Mesenteric fat pad (tissue), 1 donor: ENCODE measurements at places on chromosomes 5 and 9.

DNA sequence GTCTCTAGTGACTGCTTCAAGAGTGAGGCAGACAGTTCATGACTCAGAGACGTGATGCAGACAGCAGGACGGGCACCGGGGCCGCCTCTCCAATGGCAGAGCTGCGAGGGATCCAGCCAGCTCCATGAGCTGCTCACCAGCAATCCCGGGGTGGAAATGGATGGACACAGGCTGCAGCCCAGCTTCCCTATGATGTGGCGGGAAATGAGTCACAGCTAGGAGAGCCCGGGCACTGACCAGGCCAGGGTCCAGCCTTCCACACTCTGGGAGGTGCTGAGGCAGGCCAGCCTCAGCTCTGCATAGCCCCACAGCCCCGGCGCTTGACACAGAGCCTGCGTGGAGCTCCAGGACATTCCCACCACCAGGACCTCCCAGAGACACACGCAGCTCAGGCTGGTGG, 244.8 kb upstream of the IRX2 start:
- DNase-seq: no peak

DNA sequence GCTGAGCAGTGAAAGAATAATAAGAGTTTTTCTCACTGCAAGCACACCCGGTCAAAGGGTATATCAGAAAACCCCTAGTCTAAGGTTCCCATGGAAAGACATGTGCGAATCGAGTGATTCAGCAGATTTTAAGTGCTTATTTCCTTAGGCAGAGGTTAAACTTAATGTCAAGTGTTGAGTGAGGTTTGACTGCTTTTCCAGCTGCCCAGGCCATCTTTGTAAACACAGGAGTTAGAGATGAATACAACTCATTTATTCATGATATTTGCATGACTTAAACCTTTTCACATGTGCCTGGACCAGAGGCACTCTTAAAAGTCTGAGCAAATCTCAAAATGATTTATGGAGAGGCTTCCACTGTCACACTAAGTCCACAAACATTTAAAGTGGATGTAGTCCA, 137.8 kb upstream of the RGMB start:
- DNase-seq: no peak

DNA sequence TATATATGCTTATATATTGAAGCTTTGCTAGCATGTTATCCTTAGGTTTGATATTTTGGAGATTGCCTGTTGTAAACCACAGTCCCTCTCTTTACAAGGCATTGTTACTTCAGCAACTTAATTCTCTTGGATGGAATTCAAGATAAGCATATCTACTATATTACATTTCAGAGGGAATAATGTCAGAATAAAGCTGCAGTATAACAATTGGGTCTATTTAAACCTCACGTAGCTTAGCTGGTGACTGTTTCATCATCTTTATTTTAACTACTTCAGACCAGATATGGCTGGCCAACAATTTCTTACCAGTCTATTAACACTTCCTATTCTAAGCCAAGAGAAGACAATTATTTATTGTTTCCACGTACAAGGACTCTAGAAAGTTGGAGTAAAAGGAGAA, 27.1 kb downstream of the ZCCHC10 start:
- no peak for DNase-seq

DNA sequence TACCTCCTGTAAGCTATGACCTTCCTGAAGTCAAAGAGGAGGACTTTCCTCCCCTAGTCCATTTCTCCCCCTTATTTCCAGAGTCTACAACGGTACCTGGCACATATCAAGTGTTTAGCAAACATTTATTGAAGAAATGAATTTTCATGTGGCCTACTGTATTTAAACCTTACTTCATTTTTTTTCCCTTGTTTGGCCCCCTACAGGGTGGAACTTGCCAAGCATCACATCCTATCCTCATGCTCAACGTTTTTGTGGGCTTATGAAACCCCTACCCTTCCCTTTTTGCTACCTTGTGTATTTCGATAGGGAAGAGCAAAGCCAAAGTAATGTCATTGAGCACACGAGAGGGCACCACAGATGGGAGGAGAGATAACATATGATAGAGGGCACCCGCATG, 1857.8 kb upstream of the WWC1 start:
- DNase-seq: no peak

- no peak for DNase-seq
Observed at GRCh38 chr9:86531273-86531970, 177.2 kb upstream of the TUT7 start.

GRCh38 chr9:100354121-100354800, 1.5 kb upstream of the TEX10 start:
- DNase-seq: no peak

DNA sequence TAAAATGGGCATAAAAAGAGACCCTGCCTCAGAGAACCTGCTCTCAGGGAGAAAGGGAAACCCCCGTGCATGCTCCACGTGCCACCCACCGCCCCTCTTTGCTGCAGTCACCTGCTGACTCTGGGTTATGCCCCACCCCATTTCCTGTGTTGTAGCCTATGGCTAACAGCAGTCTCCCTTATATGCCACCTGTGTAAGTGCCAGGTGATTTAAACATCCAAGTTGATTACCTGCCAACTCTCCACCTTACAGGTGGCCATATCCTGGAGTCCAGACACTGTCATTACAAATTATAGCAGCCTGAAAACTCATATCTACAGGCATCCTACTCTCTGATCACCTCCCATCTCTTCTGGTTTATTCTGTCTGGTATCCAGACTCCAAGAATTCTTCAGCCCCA, 242.6 kb downstream of the HSPA4 start:
- no peak for DNase-seq
